ENCODE measurements at places on chromosomes 16 and 17.
A peak's percentile ranks its signal among the peaks of the same experiment; 100 is the strongest.

DNA sequence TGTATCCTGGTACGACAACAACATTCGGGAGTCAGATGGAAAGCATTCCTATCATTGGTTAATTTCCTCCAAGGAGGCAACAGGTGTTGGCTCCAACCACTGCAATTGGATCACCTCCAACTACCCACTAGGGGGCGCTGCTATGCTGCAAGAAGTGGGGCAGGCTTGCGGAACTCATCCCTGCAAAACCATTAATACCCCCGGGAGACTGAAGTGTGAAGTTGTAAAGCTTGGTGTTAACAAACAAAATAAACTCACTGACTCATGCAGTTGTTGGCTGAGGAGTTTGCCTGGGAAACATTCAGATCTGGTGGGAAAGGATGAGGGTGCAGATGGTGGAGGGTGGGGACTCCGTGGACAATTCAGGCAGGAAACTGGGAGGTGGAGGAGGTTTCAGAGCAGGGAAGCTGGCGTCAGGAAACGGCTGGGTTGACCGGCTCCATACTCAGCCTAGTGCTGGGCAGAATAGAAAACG lies 84.9 kb downstream of the HS3ST2 start:
- DNase-seq: no peak

GRCh38 chr17:45269912-45270311 lies 8.0 kb upstream of the SPATA32 start:
- no peak for DNase-seq

- DNase-seq: no peak
Measured at GRCh38 chr17:21248500-21248899, 4.7 kb downstream of the NATD1 start.

DNA sequence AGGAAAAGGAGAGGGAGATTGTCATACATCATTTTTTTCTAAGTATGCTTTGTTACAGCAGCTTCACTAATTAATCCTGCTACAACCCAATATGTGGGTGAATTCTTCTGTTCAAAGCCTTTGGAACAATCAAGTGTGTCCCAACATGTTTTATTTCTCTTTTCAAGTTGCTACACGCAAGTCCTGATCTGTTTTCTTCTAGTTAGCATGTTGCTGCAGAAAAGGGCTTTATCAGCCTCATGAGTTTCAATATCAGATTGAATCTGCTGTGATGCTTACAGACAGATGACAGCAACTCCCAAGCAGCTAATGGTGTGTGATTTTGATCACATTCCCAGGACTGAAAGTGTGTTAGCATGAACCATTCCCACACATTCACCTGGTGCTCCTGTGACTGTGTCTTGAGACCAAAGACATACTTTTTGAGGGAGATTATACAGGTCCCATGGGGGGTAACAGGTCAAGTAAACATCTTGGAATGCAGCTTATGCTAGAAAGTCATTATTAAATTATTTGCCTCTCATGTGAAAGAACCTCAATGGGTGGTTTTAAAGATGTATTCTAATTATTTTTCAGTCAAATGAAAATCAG lies 96.9 kb upstream of the KCNJ16 start:
- DNase-seq: no peak

DNA sequence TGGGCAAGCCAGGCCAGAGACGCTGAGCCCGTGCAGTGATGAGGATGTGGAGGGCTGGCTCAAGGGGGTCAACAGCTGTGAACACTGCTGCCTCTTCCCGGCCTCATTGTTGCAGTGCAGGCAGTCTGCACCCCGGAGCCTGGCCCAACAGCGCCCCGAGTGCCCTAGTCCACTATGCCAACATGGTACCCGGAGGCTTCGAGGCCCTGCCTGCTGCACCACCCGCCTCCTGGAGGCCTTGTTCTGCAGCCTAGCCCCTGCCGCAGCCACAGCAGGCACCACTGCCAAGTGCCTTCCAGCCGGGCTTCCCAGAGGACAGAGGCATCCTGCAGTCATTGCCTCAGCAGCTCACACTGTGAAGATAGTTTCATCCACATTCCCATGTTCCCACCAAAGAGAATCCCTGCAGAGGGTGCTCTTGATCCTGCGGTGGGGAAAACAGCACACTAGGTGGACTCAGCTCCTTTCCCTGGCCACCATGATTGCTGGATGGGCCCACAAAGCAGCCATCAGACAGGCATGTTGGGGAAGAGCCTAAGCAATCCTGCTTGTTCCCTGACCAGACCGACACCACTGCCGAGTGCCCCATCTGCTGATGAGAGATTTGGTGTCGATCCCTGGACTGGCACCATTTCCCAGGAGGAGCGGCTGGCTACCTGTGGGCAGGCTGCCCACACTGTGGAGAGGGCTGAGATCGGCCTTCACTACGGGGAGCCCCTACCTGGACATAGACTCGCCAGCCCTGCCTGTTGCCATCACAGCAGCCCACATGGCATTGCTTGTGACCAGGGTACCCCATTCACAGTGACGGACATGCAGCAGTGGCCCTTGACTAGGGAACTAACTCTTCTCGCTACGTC lies 44.9 kb downstream of the USP22 start:
- DNase-seq: no peak

GRCh38 chr17:53353919-53354351 lies 468.8 kb upstream of the KIF2B start:
- DNase-seq: peak; percentile 34

DNA sequence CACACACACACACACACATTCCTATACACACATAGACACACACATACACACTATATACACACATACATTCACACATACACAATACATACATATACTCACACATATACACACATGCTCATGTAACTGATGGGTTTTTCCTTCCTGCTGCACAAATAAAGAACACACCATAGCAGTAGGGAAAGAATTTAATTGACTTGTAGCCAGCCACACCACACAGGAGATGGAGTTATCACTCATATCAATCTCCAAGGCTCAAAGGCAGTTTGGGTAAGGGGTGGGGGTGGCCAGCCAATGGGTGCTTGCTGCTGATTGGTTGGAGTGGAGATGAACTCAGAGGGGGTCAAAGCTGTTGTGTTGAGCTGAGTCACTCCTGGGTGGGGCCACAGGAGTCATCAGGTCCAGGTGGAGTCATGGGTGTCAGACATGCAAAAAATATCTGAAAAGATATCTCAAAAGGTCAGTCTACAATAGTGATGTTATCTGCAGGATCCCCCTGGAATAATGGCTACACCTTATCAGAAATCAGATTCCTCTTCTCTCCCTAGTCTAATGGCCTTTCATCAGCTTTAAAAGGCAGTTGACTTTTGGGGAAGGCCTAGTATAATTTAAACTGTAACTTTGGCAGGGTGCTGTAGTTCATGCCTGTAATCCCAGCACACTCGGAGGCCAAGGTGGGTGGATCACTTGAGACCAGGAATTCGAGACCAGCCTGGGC lies 46.1 kb downstream of the WSB1 start:
- no peak for DNase-seq

- no peak for DNase-seq
Measured at GRCh38 chr16:85733839-85734170, 17.1 kb downstream of the C16orf74 start.

- DNase-seq: no peak
Measured at GRCh38 chr17:53149316-53149715, 673.4 kb upstream of the KIF2B start.

DNA sequence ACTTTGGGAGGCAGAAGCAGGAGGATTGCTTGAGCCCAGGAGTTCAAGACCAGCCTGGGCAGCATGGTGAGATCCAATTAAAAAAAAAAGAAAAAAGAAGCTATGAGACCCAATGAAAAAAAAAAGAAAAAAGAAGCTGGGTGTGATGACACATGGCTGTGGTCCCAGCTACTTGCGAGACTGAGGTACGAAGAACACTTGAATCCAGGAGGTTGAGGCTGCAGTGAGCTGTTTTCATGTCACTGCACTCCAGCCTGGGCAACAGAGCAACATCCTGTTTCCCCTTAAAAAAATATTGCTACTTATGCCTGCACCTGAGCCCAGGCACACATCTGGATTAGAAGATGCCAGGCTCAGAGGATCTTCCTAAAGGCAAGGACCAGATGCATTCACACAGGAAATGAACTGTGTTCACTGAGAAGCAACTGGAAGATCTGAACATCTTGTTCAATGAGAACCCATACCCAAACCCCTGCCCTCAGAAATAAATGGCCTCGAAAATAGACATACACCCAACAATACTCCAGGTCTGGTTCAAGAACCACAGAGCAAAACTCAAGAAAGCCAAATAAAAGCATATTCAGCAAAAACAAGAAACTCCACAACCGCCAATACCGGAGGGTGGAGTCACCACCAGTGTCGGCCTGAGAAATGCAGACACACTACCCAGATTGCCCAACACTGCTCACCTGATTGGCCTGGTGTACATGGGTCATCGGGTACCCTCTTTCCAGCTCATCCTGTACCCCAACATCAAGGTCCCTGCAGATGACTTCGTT lies 4.4 kb downstream of the RNF135 start:
- DNase-seq: no peak

- DNase-seq: peak; percentile 40
Measured at GRCh38 chr17:143785-144281, 6.5 kb downstream of the SCGB1C2 start.

- no peak for DNase-seq
Measured at GRCh38 chr16:89216315-89217137, 977 bp upstream of the ZNF778 start.

GRCh38 chr17:32286518-32286900 lies 20.9 kb downstream of the RHBDL3 start:
- DNase-seq: no peak

- no peak for DNase-seq
Measured at GRCh38 chr17:8012996-8013640, 10.7 kb downstream of the GUCY2D start.

DNA sequence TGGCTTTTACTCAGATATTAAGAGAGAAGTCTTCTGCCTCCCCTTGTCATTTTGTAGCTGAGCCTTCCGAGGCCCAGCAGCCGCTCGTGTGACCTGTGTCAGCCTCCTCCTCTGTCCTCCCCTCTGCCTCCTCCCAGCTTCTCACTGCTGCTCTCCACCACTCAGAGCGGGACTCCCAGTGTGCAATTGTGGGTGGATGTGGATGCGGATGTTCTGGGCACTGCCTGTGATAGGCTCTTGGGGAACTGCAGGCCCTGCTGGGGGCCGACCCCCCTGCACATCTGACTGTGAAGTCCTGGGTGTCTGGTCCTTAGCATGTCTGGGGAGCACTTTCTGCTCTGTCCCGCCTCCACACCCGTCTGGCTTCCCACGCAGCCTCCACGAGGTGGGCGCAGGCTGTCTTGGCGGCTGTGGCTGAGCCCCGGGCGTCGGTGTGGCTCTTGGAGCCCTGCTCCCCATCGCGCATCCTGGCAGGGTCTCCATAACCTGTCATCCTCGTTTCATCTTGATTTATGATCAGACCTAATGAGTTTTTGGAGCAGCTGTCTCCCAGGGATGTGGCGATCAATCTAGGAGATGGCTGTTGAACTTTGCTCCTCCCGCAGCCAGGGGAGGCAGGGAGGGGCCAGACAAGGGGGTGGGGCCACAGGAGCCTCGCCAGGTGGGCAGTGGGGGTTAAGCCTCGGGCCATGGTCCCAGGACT lies 28.1 kb downstream of the GRIN2C start:
- no peak for DNase-seq

- DNase-seq: no peak
Measured at GRCh38 chr17:50613007-50613992, 21.4 kb upstream of the ABCC3 start.
